ENCODE measurements at places on chromosomes 1 and 21.
A peak's percentile ranks its signal among the peaks of the same experiment; 100 is the strongest.

- DNase-seq, result no peak
Measured at GRCh38 chr1:85148524-85149250, 52.1 kb downstream of the SYDE2 start.

DNA sequence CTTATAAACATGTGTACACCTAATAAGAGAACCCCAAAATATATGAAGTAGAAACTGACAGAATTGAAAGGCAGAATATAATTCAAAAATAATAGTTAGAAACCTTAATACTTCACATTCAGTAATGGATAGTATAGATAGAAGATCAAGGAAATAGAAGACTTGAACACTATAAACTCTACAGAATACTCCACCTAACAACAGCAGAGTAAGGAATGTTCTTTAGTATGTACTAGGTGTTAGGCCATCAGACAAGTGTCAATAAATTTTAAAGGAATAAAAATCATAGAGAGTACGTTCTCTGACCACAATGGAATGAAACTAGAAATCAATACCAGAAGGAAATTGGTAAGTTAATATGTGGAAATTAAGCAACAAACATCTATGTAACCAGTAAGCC, 16.6 kb downstream of the ZNF644 start:
- no peak for DNase-seq

- no peak for DNase-seq
Measured at GRCh38 chr21:45655124-45655523, 11.6 kb downstream of the PCBP3 start.

GRCh38 chr1:235023711-235024439, 104.8 kb downstream of the TOMM20 start:
- no peak for DNase-seq

DNA sequence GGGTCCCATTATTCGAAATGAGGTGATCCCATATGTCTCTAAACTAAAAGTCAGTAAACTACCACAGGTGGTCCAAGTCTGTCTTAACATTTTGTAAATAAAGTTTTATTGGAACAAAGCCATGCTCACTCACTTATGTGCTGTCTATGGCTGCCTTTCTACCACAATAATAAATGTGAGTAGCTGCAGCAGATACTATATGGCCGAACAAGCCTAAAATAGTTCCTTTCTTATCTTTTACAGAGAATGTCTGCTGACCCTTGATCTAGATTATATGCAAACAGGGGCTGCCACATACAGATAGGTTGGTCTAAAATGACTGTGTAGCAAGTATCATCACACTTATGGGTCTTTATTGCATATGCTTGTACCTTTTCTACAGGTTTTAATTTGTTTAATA, 140.0 kb downstream of the VAV3 start:
- no peak for DNase-seq

DNA sequence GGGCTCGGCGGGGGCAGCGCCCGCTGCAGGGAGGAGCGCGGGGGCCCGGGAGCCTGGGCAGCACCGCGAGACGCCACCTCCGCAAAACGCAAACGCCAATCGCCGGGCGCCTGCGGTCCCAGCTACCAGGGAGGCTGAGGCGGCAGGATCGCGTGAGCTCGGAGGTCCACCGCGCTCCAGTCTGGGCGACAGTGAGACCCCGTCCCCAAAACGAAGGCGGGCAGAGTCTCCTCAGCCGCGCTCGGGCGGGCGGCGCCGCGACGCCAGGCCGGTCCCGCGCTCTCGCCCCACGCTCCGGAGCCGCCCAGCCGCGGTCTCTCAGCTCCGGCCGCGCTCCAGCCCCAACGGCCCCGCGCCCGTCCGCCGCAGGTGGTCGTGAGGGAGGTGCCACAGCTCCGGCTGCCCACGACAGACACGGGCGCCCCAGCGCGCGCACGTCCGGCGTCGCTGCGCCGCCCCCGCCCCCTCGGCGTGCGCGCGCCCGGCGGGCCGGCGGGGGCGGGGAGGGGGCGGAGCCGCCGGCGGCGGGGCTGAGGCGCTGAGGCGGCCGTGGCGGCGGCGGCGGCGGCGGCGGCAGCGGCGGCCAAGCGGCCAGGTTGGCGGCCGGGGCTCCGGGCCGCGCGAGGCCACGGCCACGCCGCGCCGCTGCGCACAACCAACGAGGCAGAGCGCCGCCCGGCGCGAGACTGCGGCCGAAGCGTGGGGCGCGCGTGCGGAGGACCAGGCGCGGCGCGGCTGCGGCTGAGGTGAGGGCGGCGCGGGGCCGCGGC, at the start of gene ADARB1:
ADARB1 (plus strand) TSS at position 533 of the 770 bp plus-strand sequence. CDS start 97,077 bp downstream, outside the sequence.
- peak; percentile 37 for DNase-seq

- DNase-seq, result no peak
Measured at GRCh38 chr1:162380061-162380846, 1.3 kb upstream of the C1orf226 start.

GRCh38 chr1:47437447-47438164, at the start of gene FOXD2:
Gene FOXD2, plus strand, starts transcription at chr1:47438044. Its CDS starts 92 bp downstream, at chr1:47438136.
- peak; percentile 77 for DNase-seq

DNA sequence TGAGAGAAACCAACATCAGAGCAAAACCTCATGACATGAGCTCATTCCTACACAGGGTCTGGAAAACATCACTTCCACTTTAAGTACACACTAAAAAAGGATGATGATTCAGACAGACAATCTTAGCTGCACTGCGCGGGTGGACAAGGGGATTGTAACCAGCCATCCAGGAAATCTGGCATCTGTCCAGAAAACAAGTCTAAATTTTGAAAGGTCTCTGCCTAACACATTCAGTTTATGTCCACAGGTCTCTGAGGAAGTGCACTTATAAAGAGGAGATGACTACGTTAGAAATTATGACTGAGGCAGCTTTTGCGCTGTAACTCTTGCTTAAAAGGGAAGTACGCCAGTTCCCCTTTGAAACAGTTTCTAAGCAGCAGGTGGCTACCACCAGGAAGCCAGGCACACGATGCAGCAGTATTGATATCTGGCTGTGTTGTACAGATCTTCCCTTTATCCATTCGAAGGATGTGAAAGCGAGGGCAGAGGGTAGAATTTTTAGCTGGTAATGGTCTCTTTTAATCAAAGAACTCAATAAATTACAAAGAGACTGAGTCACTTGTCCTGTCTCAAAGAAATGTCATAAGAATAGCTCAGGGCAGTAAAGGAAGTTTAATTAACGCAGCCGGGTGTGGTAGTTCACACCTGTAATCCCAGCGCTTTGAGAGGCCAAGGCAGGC, 128.0 kb downstream of the SETD4 start:
- DNase-seq, result peak; percentile 73
